ENCODE measurements at places on chromosomes 12 and 14. TPM values are rescaled to one million over a fixed set of nuclear protein-coding genes. Genes with fewer than 3 reads are reported as not detected.
A peak's percentile ranks its signal among the peaks of the same experiment; 100 is the strongest.

Gene DEPDC4
- total RNA-seq: 1.6 TPM

DNA sequence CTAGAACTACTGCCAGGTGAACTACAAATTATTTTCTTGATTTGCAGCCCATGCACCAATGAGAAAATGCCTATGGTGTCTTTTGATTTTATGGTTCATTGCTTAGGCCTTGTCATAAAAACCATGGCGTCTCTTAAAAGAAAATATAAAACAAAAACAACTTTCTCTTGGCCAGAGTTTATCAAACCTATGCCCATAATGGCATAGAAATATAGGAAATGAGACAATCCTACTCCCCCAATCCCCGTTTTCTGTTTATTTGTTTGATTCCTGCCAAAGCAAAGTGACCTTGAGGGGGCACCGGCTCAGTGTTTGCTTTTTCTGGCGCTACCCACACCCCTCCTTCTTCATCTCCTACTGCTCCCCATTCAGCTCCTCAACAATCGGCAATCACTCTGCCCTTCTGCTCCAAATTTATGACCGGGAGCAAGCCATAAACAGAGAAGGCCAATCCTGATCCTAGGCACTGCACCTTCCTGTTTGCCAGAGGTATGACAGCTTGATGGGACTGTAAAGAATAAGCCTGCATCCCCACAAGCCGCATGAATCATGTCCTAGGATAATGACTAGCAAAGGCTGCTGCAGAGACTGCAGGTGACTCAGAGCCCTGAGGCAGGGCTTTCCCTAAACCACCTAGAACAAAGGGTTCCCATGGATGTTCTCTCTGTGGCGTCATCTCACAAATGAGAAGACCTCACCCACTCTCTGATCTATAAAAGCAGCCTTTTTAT lies 874.9 kb downstream of the NRXN3 start:
- DNase-seq: no peak
- no peaks in the 10 kb centered on the region for H3K36me3 ChIP-seq
- H3K4me3 ChIP-seq: no peak overlapping the region

Gene ACOT6
- total RNA-seq: not detected

DNA sequence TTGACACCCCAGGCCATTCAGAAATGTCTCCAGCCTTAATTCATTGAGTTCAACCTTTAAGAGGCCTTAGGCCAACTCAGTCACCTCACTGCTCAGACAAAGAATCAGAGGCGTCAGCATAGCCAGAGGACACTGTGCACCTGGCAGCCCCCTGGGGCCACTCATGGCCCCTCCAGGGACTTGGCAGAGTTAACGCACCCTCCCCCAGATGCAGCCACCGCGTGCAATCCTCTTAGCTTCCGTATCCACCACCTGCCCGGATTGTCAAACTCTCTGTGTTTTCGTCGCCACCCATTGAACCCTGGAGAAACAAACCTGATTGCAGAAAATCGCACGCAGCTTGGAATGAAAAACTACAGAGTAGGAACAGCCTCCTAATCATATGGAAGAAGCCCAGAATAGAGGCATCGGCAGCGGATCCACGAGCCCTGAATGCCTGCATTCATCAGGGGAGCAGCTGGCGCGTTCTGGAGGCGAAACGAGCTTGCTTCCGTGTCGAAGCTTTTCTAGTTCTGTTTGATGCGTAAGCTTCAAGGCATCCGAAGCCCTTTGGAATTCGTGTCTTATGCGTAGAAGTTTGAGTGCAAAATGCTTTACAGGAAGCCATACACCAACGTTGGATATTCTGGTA lies 22.4 kb downstream of the BRI3BP start:
- peak overlapping the region; percentile 29 for H3K27ac ChIP-seq
- peaks cover 7% of the 10 kb centered on the region for H3K36me3 ChIP-seq
- DNase-seq: peak; percentile 12

GRCh38 chr14:96363751-96364336 lies 518 bp downstream of the GSKIP start:
- H3K27me3 ChIP-seq: no peaks in the 10 kb centered on the region
- peak overlapping the region; percentile 45 for H3K27ac ChIP-seq
- peaks cover 9% of the 10 kb centered on the region for H3K4me1 ChIP-seq
- peak overlapping the region; percentile 83 for H3K4me3 ChIP-seq
- no peaks in the 10 kb centered on the region for H3K36me3 ChIP-seq

Gene OTOGL
- 0.40 TPM for total RNA-seq

- DNase-seq: no peak
- no peak overlapping the region for H3K27ac ChIP-seq
- no peak overlapping the region for H3K4me3 ChIP-seq
- H3K36me3 ChIP-seq: no peaks in the 10 kb centered on the region
- H3K27me3 ChIP-seq: no peaks in the 10 kb centered on the region
- no peaks in the 10 kb centered on the region for H3K4me1 ChIP-seq
Observed at GRCh38 chr12:13970803-13971202, 10.6 kb downstream of the GRIN2B start.

DNA sequence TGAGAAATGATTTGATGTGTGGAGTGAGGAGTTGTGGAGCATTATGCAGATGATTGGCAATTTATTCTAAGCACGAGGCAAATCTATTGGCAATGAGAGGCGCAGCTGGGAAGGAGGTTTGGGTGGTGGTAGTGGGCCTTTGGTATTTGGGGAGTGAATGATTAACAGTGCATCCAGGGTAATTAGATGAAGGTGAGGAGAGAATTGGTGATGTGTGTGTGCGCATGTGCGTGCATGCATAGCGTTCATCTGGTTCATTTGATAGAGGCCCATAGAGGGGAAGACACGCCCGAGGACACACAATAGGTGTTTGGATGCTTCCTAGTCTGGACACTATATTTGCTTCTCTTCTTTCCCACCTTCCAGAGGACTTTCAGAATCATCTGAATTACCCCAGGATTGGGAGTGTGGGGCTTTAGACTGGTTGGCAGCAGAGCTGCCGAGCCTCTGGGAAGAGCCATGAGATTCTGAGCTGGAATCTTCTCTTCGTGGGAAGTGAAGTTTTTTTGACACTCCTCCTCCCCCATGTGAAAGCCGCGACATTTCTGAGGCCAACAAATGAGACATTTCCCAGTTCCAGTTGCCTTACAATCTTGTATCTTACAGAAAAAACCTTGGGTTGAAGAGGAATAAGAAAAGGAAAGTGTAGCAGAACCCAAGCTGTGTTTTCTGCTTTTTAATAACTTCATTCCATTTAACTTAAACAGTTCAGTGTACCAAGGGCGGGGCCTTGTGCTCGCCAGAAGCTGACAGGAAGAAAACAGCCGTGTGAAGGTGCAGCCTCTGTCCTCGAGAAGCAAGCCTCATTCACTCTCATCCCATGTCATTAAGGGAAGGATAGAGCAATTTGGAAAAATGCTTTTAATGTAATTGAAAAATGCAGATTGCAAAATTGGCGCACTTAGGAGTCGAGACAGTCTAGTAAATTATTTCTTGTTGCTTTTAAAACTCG lies 65.2 kb downstream of the SLC25A47 start:
- no peak overlapping the region for H3K4me3 ChIP-seq
- H3K4me1 ChIP-seq: peaks cover 35% of the 10 kb centered on the region
- no peak for DNase-seq
- no peaks in the 10 kb centered on the region for H3K27me3 ChIP-seq
- H3K27ac ChIP-seq: no peak overlapping the region
- no peaks in the 10 kb centered on the region for H3K36me3 ChIP-seq

- H3K27ac ChIP-seq: no peak overlapping the region
- H3K4me1 ChIP-seq: peaks cover 11% of the 10 kb centered on the region
- no peaks in the 10 kb centered on the region for H3K27me3 ChIP-seq
Observed at GRCh38 chr14:56358851-56359614, 220.6 kb upstream of the TMEM260 start.

- DNase-seq: no peak
- no peaks in the 10 kb centered on the region for H3K4me1 ChIP-seq
- H3K36me3 ChIP-seq: no peaks in the 10 kb centered on the region
- no peak overlapping the region for H3K4me3 ChIP-seq
- peaks cover 8% of the 10 kb centered on the region for H3K27me3 ChIP-seq
Observed at GRCh38 chr12:130742112-130742511, 26.0 kb upstream of the RIMBP2 start.

GRCh38 chr14:99793213-99794150 lies at the start of gene EML1:
EML1 (plus strand) TSS chr14:99793413; CDS start chr14:99793477, 64 bp downstream.
- peaks cover 5% of the 10 kb centered on the region for H3K27me3 ChIP-seq
- no peaks in the 10 kb centered on the region for H3K36me3 ChIP-seq
- peak; percentile 94 for DNase-seq
- H3K4me3 ChIP-seq: peak within 1 kb of the TSS; percentile 56
- peaks cover 17% of the 10 kb centered on the region for H3K4me1 ChIP-seq

- no peaks in the 10 kb centered on the region for H3K4me1 ChIP-seq
- DNase-seq: no peak
- H3K4me3 ChIP-seq: no peak overlapping the region
- no peak overlapping the region for H3K27ac ChIP-seq
Observed at GRCh38 chr12:119354172-119354571, 19.6 kb downstream of the CCDC60 start.

DNA sequence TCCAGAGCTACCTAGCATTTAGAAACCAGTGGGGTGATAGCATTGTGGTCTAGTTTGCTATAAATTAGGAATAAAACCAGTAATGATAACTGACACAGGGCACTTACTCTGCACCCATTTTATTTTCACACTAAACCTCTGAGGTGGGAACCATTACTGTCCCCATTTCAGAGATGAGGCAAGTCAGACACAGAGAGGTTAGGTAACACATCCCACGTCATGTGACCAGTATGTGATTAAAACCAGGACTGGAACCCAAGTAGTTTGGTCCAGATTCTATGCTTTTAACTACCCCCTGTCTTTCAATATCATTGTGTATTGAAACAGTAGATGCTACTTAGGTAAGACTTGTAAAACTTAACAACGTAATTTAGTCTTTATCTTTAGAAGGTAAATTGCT lies 110.2 kb downstream of the PLXNC1 start:
- H3K27ac ChIP-seq: no peak overlapping the region
- H3K4me3 ChIP-seq: no peak overlapping the region
- DNase-seq: no peak
- H3K27me3 ChIP-seq: no peaks in the 10 kb centered on the region
- H3K4me1 ChIP-seq: peaks cover 34% of the 10 kb centered on the region

Gene TWF1
- total RNA-seq: 40.7 TPM

DNA sequence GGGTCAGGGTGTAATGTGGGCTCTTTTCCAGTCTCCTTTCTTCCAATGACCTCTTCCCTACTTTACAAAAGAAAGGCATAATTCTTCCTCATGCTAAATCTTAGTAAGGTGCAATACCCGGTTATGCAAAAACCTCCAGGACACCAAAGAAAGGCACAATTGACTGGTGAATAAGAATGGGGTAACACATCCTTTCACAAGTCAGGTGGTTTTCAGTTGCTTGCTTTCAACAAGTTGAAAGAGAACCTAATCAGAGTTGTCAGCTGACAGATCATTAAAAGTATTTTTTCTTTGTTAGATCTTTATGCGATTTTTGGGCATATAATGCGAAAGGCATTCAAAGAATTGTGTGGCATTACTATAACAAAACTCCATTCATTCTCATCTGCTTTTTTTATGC lies 1.3 kb upstream of the AEBP2 start:
- DNase-seq: no peak
- H3K36me3 ChIP-seq: peaks cover 1% of the 10 kb centered on the region
- no peaks in the 10 kb centered on the region for H3K27me3 ChIP-seq
- H3K4me1 ChIP-seq: peaks cover 6% of the 10 kb centered on the region
- no peak overlapping the region for H3K27ac ChIP-seq

Gene SRSF9
- total RNA-seq: 71.6 TPM

GRCh38 chr14:61558271-61558670 lies 137.0 kb upstream of the HIF1A start:
- no peaks in the 10 kb centered on the region for H3K27me3 ChIP-seq
- H3K4me3 ChIP-seq: no peak overlapping the region
- H3K4me1 ChIP-seq: peaks cover 43% of the 10 kb centered on the region
- H3K27ac ChIP-seq: no peak overlapping the region

- H3K36me3 ChIP-seq: peaks cover 12% of the 10 kb centered on the region
- H3K27me3 ChIP-seq: no peaks in the 10 kb centered on the region
- DNase-seq: no peak
- no peak overlapping the region for H3K4me3 ChIP-seq
Observed at GRCh38 chr12:116955382-116956021, 44.8 kb downstream of the FBXW8 start.

DNA sequence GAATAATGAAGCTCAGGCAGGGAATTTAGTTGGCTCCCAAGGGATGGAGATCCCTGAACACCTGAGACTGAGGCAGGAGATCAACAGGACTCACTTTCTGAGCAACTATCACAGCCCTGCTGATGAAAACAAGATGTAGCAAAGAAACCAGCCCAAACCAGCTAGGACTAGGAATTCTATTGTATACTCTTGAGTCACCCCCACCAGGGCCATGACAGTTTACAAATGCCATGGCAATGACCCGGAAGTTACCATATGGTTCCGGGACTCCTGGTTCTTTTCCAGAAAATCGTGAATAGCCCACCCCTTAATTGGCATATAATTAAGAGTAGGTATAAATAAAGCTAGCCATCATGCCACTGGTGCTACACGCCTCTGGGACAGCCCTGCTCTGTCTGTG lies 46.0 kb upstream of the OASL start:
- no peak overlapping the region for H3K4me3 ChIP-seq
- no peaks in the 10 kb centered on the region for H3K36me3 ChIP-seq
- H3K27me3 ChIP-seq: no peaks in the 10 kb centered on the region
- no peak for DNase-seq
- H3K4me1 ChIP-seq: peaks cover 18% of the 10 kb centered on the region
- H3K27ac ChIP-seq: no peak overlapping the region

Gene METTL3
- total RNA-seq: 56.3 TPM

DNA sequence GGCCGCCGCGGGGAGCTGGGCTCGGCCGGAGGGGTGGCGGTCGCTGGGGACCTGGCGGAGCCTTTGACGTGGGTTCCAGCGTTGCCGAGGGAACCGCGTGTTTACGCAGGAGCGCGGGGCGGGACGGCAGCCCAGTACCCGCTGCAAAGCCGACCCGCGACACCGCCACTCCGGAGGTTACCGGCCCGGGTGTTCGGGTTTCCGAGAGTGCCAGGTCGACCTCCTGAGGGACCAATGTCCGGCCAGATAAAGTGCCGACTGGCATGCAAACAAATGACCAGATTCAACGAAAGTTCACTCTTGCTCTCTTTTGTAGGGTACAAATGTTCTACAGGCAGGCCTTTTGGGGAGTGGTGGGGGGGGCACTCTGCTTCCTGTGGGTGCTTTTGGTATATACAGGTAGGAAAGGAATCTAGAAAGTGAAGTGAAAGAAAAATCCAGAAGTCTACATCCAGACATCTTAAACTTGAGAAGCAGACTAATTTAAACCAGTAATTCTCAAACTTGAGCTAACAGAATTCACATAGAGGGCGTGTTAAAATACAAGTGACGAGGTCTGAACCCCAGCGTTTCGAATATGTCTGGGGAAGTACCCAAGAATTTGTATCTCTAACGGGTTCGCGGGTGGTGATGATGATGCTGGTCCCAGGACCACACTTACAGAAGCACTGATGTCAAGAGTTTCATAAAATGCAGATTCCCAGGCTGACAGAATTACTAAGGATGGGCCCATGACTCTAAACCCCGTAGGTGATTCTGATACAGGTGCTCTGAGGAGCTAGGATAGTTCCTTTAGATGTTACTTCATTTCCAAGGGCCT lies at the start of gene GPR135:
Gene GPR135 (minus strand): TSS at position 65 of the 820 bp plus-strand sequence. CDS start 154 bp downstream, outside the sequence.
- peaks cover 20% of the 10 kb centered on the region for H3K36me3 ChIP-seq
- peak within 1 kb of the TSS; percentile 71 for H3K27ac ChIP-seq
- peaks cover 3% of the 10 kb centered on the region for H3K27me3 ChIP-seq
- H3K4me1 ChIP-seq: peaks cover 10% of the 10 kb centered on the region
